ENCODE measurements at places on chromosomes 13 and 19.

GRCh38 chr19:30175987-30176386, 196.2 kb upstream of the ZNF536 start:
- DNase-seq, result peak; percentile 2

GRCh38 chr13:46617885-46618284, 64.9 kb downstream of the LRCH1 start:
- no peak for DNase-seq

- no peak for DNase-seq
These were observed 4.6 kb downstream of the ZNF444 start for GRCh38 chr19:56145698-56146097.

- DNase-seq, result peak; percentile 55
These were observed 367 bp downstream of the MFSD12 start for GRCh38 chr19:3556978-3557460.

GRCh38 chr19:58560921-58561320, 2.5 kb upstream of the UBE2M start:
- no peak for DNase-seq

DNA sequence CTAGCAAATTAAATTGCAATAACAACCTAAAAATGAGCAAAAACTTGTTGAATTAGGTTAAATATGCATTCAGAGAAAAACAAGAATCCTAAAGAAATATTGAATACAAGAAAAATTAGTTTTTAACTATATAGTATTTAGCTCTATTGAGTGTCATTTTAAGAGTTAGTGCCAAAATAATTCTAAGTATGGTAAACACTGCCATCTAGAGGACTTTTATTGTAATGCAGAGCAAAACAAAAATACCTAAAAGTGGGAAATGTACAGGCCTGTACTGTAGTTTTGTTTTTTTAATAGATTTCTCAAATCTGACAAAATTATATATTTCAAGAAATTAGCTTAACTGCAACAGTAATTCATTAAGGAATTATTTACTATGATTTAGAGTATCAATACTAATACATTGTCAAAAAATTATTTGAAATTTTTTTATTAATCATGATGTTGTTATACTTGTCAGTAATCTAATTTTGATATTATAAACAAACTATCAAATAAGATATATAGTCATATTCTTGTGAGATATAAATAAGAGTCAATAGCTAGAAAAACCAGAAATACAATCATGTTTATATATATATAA, 8.2 kb upstream of the PCDH9 start:
- peak; percentile 37 for DNase-seq

DNA sequence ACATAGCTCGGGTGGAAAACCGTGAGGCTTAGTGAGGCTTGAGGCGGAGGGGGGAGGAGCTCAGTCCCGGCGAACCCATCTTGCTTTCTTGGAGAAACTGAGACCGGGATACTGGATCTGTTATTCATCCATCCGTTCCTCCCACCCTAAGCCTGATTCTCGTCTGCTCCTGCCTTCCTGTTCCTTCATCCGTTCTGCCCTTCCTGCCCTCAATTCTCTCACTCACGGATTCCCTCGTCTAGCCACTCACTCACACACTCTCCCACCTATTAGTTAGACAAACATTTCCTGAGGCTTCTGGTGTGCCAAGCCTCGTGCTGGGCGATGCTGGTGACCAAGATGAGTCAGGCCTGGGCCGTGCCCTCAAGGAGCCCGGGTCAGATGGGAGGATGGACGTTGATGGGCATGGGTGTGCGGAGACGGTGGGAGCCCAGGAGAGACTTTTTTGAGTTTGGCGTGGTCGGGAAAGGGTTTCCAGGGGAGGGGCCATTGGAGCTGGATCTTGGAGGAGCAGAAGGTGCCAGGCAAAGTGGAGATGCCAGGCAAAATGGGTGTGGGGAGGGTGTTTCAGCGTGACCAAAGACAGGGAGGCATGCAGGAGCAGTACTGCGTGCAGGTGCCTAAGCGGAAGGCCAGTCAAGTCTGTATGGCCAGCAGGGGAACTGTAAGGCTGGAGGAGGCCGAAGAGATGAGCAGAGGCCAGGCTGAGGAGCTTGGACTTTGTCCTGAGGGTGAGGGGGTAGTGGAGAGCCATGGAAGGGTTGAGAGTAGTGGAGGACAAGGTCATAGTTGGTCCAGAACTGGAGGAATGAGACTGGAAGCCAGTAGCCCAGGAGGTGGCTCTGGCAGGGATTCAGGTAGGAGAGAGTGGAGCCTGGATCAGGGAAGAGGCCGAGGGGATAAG, 7.4 kb upstream of the CNFN start:
- no peak for DNase-seq

GRCh38 chr19:46515879-46516350, 20.2 kb upstream of the PNMA8B start:
- peak; percentile 80 for DNase-seq

DNA sequence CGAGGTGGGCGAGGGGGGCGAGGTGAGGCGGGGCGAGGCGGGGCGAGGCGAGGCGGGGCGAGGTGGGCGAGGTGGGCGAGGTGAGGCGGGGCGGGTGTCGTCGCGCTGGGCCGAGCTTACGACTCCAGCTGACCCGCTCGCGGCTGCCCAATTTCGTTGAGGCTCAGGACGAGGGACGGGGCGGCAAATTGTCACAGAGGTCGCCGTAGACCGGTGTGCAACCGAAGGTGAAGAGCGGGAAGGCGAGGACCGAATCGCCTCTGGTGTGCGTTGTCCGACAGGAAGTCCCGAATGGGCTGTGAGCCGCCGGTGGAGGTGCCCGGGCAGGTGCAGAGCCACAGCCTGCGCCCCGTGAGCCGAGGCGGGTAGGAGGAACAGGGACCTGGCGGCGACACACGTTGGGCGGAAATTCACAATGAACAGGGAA, at the start of gene LACC1:
LACC1 (plus strand) TSS at position 150 of the 427 bp plus-strand sequence. CDS start 1,082 bp downstream, outside the sequence.
- DNase-seq, result peak; percentile 52

DNA sequence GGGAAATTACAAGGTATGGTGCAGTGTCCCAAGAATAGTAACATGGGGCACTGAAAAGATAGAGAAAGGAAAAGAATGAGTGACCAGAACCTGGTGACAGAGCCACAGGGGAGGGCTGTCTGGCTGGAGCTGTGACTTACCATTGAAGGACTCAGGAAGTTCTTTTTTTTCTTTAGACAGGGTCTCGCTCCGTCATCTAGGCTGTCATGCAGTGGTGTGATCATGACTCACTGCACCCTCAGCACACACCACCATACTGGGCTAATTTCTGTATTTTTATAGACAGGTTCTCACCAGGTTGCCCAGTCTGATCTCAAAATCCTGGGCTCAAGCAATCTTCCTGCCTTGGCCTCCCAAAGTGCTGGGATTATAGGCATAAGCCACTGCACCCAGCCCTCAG, 8.8 kb upstream of the CPB2 start:
- DNase-seq, result peak; percentile 68

GRCh38 chr13:38385153-38385891, 35.7 kb downstream of the UFM1 start:
- no peak for DNase-seq

GRCh38 chr19:3642987-3643673, 16.5 kb upstream of the CACTIN start:
- no peak for DNase-seq

GRCh38 chr19:53580871-53581835, 43.2 kb downstream of the ZNF331 start:
- no peak for DNase-seq

DNA sequence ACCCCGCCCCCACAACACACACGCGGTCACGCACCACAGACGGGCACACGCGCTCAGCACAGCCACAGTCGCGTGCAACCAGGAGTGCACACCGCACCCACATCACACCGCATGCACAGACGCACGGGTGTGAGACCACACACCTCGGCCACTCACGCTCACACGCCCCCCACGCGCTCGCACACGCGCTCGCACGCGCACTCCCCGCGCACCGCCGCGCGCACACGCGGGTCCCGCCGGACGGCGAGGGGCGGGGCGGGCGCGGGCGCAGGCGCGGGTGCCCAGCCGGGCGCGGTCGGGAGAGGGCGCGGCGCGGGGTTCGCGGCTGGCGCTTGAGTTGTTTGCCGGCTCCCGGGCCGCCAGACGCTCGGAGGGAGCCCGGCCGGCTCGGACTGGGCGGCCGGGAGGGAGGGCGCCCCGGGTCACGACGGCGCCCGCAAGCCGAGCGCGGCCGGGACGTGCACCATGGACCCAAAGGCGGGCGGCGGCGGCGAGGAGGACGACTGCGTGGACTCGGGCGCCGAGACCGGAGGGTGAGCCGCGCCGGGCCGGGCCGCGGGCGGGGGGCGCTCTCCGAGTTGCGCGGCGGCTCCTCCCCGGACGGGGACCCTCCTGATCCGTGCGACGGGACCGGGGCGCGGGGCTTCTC, at the start of gene FAM124A:
FAM124A (plus strand) TSS at position 362 of the 649 bp plus-strand sequence; CDS start at position 466, 104 bp downstream.
- DNase-seq, result peak; percentile 75

GRCh38 chr13:48896312-48896711, 79.4 kb upstream of the FNDC3A start:
- DNase-seq, result peak; percentile 60

- DNase-seq, result no peak
These were observed 1609.4 kb upstream of the MIR17HG start for GRCh38 chr13:89738072-89738471.

- DNase-seq, result no peak
These were observed 21.3 kb downstream of the ZNF329 start for GRCh38 chr19:58129284-58129683.

GRCh38 chr19:13283871-13284270, 133.7 kb downstream of the IER2 start:
- no peak for DNase-seq

GRCh38 chr13:50208826-50209335, 193.6 kb downstream of the KCNRG start:
- peak; percentile 100 for DNase-seq

GRCh38 chr19:39398297-39398864, 7.2 kb downstream of the MED29 start:
- peak; percentile 87 for DNase-seq

- DNase-seq, result no peak
These were observed 6.5 kb downstream of the TNFSF13B start for GRCh38 chr13:108276060-108276459.

- DNase-seq, result no peak
These were observed 10.1 kb upstream of the ZNF358 start for GRCh38 chr19:7505682-7506384.

DNA sequence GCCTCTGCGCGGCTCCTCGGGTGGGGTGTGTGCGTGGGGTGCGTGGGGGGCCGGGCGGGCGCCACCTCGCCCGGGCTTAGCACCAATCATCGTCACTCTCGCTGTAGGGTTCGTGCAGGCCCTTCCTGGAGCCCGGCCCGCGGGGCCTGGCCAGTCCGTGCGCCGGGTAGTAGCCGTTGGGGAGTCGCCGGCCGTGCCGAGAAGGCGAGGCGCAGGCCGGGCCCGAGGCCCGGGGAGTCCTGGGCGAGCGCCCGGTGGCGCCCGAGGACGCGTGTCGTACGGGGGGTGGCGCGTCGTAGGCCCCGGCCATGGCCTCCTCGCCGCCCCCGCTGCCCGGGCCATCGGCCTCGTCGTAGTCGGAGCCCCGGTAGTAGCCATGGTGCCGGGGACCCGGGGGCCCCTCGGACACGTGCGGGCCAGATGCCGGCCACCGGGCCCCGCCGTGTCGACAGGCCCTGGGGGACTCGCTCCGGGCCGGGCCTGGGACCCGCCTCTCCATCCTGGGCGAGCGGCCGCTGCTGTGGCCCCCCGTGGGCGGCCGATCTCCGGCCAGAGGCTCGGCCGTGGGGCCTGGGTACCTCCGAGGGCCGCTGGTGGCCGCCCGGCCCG, 57.1 kb downstream of the IER2 start:
- no peak for DNase-seq

DNA sequence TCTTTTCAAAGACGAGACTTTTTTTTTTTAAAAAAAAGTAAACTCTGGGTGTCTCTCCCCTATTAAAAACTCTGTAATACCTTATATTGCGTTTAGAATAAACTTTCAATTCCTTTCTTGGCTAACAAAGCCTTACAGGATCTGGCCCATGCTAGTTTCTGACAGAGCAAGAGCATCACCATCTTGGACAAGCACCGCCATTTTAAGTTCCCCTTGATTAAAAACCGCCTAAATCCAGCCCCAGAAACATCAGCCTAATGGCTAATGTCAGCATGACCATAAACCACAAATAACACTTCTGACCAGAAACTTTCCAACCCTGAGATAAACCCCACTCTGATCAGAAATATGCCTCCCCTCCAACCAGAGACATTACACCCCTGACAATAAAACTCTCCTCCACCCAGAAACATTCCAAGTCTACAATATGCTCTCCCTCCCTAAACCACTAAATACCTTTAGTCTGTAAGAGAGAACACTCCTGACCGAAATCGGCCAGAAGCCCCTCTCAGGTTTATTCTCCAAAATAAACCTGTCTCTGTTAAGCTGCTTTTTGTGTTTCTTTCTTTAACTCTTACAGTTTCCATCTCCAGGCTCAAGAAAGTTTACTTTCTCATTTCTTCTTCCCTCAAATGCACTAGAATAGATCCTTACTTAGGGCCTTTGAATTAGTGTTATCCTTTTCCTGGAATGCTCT, 1.6 kb upstream of the AKAP11 start:
- DNase-seq, result no peak

GRCh38 chr13:53144826-53145225, 116.2 kb downstream of the OLFM4 start:
- DNase-seq, result no peak

DNA sequence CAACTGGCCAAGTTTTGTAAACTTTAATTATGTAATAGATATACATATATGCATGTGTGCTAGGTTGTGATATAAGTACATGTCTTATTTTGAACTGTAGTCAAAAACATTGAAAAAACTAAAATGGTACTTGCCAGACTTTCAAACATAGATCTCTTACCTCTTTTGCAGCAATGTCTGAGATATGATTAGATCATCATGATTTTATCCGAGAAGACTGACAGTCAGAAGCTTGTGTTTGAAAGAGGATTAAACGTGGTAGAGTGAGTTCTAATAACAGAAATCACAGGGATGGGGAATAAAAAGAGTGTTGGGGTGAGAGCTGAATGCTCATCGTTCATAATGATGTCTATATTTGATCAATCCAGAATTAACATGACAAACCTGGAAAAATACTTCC, 18.2 kb upstream of the ACP7 start:
- DNase-seq, result no peak

- peak; percentile 67 for DNase-seq
These were observed 1.9 kb downstream of the MAN2B1 start for GRCh38 chr19:12664406-12665280.

DNA sequence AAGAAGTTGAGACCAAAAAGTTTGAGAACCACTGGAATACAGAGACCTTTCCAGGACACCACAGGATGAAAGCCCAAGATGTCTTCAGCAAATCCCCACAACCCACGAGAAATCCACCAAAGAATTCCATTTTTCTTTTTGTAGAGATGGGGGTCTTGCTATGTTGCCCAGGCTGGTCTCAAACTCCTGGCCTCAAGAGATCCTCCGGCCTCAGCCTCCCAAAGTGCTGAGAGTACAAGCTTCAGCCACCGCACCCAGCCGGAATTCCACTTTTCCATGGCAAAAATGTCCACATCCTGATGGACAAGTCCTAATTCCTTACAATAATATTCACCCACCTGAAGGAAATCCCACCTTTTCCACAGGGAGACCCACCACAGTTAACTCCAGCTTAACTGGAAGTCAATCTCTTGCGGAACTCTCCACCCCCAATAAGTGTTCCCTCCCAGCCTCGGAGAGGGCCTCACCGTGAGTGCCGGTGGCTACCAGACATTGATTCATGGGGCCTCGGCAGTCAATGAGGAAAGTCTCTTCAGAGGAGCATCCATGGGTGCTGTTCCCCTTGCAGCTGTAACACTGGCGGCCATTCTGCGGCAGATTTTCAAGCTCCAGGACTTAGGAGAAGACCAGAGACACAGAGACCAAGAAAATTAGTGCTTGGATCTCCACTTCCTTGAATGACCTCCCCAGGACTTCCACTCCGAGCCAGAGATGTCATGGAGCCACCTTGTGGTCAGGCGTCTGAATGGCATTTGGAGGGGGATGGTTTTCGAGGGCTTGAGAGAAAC, 12.3 kb upstream of the CADM4 start:
- peak; percentile 69 for DNase-seq

All from NB4 (cell line).